Fibroblast of the aortic adventitia (primary cell): ENCODE measurements at places on chromosomes 5 and 9. TPM values are rescaled to one million over a fixed set of nuclear protein-coding genes. Genes with fewer than 3 reads are reported as not detected.

The TUSC1 gene
- 10.5 and 11.3 TPM in 2 replicates for total RNA-seq

The UQCRQ gene
- total RNA-seq, result 77.2 and 92.0 TPM in 2 replicates

GRCh38 chr5:53032188-53032587 lies 43.0 kb downstream of the ITGA2 start:
- DNase-seq, result no peak

The PHF24 gene
- total RNA-seq, result under 0.01 and 0.16 TPM in 2 replicates

The SCGB3A2 gene
- total RNA-seq, result not detected in 2 replicates

The FGF1 gene
- total RNA-seq, result 1.2 and 3.4 TPM in 2 replicates

GRCh38 chr9:132995121-132995420 lies 16.6 kb downstream of the GFI1B start:
- no peak for DNase-seq

GRCh38 chr5:132265336-132266030 lies 8.0 kb downstream of the PDLIM4 start:
- peak; percentile 94 for DNase-seq

DNA sequence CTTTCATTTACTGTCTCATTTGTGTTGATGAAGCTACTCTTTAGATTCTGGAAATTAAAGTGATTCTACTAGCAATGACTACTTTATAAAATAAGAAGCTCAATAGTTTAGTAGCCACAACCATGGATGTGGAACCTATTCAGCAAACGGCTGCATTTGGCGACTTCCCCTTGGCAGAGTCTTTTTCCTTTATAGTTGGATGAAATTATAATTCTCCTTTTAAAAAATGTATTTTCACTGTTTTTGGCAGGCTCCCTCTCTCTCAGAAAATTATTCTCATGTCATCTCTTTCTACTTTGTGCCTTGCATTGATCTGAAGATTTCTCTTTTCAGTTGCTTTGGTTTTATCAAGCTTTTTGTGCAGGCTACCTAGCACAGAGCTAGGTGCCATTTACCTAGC lies 50.6 kb upstream of the KCNN2 start:
- DNase-seq, result no peak

DNA sequence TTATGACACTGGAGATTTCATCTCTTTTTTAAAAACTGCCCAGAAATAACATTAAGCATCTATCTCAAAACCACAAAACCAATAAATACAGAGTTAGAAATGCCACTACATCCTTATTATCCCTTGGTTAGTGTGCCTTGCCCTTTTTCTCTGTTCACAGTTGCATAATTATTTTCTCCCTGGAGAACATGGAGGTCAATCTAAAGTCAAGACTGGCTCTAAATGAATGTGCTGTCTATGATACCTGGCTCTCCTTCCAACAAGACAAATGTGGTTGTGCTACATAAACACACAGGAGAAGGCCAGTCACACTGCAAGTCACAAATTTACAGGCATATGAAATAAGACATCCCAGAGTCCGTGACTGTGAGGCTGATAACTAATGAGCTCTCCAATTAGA lies 2.8 kb downstream of the FBN2 start:
- no peak for DNase-seq

The TXNDC8 gene
- total RNA-seq, result not detected in 2 replicates

GRCh38 chr5:128927644-128928043 lies 37.6 kb upstream of the SLC27A6 start:
- DNase-seq, result no peak
